ENCODE measurements at places on chromosomes 5 and 9.

DNA sequence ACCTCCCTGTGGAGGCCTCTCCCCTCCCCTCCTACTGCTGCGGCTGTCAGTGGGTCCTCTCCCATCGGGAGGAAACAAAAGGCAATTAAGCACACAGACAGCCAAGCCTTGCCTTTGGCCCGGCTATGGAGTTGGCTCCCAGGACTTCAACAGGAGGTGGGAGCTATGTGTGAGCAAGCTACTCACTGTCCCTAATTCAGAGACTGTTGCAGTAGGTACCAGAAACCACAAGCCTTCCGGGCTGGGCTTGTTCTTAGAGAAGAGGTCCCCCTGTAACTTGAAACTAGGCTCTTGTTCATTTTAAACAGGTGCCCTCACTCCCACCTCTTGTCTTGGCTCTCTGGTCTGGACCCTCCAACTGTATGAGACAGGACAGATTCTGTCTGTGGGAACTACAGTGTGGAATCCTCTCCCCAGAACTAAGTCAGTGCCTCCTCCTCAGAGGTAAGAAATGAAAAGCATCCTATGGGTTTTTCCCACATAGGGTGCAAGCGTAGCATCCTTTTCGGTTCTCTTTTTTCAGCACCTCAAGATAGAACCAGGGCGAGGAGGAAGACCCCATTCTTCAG, 561.1 kb downstream of the EBF1 start:
- no peak for DNase-seq

- no peak for DNase-seq
Observed at GRCh38 chr9:99851500-99851822, 29.8 kb downstream of the NR4A3 start.

DNA sequence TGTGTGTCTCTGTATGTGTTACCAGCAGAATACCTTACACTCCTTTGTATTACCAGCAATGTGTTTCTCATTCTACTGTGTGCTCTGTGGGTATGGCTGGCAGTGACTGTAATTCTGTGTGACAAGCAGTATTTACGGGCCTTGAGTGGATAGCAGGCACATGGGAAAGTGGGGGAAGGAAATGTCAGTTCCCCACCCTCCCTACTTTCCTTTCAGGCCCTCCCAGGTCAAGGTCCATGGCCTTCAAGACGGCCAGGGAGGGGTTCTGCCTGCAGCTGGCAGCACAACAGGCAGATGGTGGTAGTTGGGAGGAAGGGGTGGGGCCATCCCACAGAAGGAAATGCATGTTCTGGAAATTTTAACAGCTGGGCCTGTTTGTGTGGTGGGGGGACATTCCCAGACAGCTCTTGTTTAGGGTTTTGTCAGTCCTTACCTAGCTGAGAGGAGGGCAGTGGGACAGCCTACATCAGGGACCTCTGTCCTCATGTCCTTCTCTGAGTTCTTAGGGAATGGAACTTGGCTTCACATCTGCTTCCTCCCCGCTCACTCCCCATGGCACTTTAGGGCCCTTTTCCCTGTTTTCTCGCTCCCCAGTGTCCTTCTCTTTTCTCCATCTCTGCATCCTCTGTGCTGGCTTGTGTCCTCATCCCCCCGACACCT, 14.6 kb upstream of the TNIP1 start:
- no peak for DNase-seq

- no peak for DNase-seq
Observed at GRCh38 chr5:307306-307705, 14.2 kb upstream of the AHRR start.

GRCh38 chr9:90801973-90802322, 329 bp downstream of the SYK start:
- DNase-seq, result no peak

GRCh38 chr5:148542812-148543211, 111.5 kb downstream of the HTR4 start:
- DNase-seq, result peak; percentile 55

GRCh38 chr9:95037789-95038521, 279.6 kb downstream of the FANCC start:
- no peak for DNase-seq

- DNase-seq, result no peak
Observed at GRCh38 chr9:84667571-84668195, 1.8 kb upstream of the NTRK2 start.

GRCh38 chr5:122030251-122030650, 47.8 kb downstream of the LOX start:
- no peak for DNase-seq

DNA sequence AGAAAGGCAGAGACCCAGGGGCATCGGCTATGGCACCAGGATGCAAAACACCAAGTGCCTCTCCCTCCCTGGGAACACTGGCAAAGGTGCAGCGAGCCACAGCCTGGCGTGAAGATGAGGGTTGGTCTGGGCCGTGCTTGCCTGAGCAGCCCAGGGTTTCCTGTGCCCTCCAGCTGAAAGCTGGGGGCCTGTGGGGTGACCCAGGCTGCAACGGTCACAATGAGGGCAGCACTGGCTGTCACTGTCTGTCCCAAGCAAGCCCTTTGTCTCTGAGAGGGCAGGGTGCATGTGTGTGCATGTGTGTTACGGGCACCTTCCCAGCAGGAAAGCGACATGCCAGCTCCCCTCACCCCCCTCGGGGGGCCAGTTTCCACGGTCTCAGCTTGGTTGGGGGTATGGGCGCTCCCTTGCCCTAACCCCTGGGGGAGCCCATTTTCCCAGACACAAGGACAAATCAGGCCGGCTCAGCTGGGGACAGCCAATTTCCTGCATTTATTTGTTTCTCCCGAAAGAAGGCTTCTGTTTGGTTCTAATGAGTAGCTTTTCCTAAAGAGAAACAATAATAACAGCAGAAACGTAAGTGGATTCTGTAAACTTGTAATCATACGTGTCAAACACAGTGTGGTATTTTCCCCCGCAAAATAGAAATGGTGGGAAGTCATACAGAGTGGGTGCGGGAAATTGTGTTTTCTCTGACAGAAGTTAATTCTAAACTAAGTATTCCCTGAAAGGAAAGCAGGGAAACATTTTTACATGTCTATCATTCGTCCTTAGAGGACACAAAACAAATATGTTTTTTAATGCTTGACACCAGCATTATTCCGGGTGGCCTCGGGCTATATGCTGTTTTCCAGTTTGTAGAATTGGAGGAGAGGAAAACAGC, 21.3 kb downstream of the MRPL36 start:
- no peak for DNase-seq

DNA sequence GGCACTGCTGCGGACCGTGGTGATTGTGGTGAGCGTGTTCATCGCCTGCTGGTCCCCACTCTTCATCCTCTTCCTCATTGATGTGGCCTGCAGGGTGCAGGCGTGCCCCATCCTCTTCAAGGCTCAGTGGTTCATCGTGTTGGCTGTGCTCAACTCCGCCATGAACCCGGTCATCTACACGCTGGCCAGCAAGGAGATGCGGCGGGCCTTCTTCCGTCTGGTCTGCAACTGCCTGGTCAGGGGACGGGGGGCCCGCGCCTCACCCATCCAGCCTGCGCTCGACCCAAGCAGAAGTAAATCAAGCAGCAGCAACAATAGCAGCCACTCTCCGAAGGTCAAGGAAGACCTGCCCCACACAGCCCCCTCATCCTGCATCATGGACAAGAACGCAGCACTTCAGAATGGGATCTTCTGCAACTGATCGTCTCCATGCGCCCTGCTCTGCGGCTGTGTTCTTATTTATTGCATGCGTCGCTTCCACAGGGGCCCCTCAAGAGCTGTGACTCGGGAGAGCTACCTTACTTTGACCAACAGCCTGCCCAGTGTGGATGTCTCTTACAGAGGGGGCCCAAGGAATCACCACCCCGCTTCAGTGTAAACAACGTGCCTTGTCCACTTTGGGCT, 10.8 kb downstream of the S1PR3 start:
- no peak for DNase-seq
